ENCODE measurements at places on chromosomes 11 and 22.
A peak's percentile ranks its signal among the peaks of the same experiment; 100 is the strongest.

DNA sequence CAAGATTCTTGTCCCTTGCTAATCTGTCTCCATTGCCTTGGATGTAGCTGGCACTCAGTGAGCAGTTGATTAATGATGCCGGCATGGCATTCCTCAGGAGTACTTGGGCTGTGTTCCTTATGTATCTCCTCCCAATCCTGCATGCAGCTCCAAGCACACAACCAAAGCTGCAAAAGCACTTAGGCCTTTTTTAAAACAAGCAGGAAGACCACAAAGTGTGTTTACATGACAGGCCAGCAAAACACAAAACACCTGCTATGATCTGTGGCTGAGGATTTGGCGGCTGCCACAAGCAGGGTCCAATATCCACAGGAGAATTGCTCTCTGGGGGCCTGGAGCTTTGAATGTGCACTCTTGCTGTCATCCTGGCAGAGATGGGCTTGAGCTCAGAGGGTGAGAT lies 8.9 kb downstream of the ABTB2 start:
- no peak for DNase-seq

- DNase-seq, result no peak
Measured at GRCh38 chr11:64859542-64860414, 15.3 kb upstream of the CDC42BPG start.

DNA sequence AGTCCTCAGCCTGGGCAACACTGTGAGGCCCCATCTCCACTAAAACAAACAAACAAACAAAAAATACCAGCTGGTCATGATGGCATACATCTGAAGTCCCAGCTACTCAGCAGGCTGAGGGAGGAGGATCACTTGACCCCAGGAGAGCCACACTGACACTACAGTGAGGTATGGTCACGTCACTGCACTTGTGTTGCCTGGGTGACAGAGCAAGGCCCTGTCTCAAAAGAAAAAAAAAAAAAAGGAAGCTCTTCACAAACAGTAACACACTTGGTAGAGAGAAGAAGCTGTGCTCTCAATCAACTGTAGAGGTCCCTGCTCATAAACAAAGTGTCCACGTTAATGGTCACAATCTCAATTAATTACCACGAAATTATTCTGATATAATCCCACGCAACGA lies 401.6 kb upstream of the CCDC90B start:
- DNase-seq, result no peak

DNA sequence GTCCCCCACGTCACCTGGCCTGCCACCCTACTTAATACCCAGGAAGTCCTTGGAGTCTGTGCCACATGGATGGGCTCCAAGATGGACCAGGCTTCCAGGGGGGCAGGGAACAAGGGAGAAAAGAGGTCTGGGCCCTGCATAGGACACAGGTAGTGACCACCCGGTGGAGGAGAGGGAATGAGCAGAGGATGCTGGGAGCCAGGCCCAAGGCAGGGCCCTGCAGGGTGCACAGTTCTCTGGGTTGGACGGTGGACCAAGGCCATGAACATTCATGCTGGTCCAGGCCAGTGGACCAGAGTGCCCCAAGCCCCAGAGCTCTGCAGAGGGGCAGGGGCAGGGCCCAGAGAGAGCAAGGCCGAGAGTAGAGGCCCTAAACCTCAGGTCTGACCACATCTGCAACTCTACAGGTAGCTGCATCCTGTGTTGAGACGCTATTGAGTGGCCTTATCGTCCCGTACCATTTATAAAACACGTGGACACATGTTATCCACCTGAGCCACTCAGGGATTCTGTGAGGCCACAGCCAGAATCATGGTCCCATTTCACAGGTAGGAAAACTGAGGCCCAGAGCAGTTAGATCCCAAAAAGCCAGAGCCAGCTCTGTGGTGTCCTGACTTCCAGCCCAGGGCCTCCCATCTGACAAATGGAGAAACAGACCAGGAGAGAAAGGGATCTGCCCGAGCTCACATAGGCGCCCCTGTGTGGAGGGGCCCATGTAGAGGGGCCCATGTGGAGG lies 46.4 kb downstream of the IGLL5 start:
- no peak for DNase-seq

- peak; percentile 15 for DNase-seq
Measured at GRCh38 chr11:118109231-118109630, 22.5 kb upstream of the SMIM35 start.

DNA sequence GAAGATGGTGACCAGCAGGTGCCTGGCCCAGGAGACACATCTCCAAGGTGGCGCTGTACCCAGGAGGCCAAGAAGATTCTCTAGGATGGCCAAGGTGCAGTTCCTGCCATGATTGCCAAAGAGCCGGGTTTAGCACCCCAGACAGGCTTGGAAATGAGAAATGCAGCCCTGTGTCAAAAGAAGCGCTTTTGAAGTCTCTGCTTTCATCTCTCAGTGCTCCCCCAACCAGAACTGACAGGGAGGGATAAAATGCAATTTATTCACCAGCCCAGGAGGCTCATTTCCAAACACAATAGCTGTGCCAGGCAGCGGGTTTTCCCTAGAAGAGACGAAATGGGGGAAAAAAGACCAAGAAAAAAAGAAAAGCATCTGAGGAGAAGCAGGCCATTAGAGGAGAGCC lies 195.9 kb upstream of the NCAM1 start:
- DNase-seq, result no peak

DNA sequence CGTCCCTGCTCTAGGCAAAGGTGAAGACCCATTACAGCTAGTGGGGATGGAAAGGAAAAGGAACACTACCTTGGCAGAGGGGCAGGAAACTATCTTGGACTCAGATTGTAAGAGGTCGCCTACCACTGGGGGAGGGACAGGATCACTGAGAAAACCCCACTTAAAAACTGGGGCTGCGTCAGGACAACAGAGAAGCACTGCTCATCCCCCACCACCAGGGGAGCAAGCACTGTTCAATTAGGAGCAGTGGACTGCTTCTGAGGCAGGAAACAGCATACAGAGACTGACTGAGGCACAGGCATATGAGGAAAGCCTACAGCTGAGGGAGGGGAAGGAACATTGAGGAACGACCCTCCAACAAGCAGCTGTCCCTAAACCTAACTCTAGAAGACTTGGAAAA lies 20.8 kb upstream of the DLAT start:
- DNase-seq, result no peak

GRCh38 chr11:25211635-25212254 lies 714.9 kb downstream of the LUZP2 start:
- DNase-seq, result no peak

- no peak for DNase-seq
Measured at GRCh38 chr22:42236268-42236667, 34.2 kb downstream of the TCF20 start.

DNA sequence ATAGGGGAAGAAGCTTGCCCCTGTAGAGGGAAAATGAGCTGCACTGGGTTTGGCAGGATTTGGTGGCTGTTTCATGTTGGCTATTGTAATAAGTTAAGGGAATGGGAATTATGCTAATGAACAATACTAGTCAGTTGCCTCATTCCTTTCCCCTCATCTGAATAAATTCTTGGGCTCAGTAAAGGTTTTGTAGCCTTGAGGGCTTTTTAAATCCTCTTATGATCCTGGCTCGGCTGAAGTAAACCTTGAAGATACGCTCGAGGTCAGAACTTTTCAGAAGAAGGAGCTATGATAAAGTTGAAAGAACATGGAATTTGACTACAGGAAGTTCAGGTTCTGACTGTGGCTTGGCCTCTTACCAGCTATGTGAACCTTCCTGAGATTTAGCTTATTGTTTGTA lies 448.7 kb downstream of the RAB38 start:
- no peak for DNase-seq
